ENCODE measurements at places on chromosomes 4 and X.

GRCh38 chrX:29196501-29196900, 609.3 kb downstream of the IL1RAPL1 start:
- DNase-seq: no peak

- no peak for DNase-seq
Measured at GRCh38 chr4:37922328-37922727, 31.4 kb downstream of the TBC1D1 start.

GRCh38 chr4:11529625-11530201, 101.0 kb upstream of the HS3ST1 start:
- no peak for DNase-seq

DNA sequence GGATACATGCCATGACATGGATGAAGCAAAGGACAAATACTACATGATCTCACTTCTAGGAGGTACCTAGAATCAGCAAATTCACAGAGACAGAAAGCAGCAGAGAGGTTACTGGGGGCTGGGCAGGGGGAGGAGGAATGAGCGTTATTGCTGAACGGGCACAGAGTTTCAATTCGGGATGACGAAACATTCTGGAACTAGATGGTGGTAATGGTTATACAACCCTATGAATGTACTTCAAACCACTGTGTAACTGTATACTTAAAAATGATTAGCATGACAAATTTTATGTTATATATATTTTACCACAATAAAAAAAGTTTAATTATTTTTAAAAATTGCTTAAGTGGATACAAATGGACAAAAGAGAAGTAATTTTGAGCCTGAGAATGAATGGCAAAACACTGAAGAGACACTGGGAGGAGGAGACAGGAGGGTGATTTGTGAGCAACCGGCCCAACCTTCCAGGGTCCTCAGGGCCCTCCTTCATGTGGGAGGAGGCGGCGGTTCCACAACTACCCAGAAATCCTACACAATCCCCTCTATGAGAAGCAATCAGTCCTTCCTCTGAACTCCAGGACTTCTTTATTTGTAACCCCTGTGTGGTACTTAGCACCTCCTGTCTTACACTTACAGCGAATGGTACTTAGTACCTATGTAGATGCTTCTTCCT, 14.1 kb downstream of the ACSL1 start:
- no peak for DNase-seq

DNA sequence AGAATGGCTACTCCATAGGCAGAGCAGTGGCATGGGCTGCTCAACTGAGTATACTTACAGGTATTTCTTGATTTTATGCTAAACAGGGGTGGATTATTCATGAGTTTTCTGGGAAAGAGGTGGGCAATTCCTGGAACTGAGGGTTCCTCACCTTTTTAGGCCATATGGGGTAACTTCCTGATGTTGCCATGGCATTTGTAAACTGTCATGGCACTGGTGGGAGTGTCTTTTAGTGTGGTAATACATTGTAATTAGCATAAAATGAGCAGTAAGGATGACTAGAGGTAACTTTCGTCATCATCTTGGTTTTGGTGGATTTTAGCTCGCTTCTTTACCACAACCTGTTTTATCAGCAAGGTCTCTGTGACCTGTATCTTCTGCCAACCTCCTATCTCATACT, 48.2 kb upstream of the HPSE start:
- no peak for DNase-seq

DNA sequence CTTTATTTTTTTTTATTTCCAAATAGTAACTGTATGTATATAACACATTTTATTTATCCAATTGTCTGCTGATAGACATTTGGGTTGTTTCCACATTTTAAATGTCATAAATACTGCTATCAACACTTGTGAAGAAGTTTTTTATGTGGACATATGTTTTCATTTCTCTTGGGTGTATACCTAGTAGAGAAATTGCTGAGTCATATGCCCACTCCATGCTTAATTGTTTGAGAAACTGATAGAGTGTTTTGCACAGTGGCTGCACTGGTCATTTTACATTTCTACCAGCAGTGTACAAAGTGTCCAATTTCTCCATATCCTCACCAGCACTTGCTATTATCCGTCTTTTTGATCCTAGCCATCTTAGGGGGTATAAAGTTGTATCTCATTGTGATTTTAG, 567.8 kb downstream of the GBA3 start:
- no peak for DNase-seq

DNA sequence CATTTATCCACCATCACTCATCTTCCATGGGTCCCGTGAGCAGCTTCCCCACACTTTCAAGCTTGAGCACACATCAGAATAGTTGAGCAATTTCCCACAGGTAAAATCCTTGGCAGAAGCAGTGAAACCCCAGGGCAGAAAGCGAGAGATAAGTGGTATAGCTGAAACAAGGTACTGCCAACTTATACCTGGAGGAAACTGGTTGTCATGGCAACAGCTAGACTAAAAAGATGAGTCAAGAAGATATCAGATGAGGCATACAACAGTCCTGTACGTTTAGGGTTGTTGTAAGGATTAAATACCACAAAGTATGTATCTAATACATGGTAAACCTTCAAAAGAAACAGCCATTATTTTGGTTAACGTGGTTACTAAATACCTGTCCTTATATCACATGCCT, 66.9 kb upstream of the PHOX2B start:
- no peak for DNase-seq

- no peak for DNase-seq
Measured at GRCh38 chrX:115177932-115178331, 11.3 kb upstream of the RBMXL3 start.

DNA sequence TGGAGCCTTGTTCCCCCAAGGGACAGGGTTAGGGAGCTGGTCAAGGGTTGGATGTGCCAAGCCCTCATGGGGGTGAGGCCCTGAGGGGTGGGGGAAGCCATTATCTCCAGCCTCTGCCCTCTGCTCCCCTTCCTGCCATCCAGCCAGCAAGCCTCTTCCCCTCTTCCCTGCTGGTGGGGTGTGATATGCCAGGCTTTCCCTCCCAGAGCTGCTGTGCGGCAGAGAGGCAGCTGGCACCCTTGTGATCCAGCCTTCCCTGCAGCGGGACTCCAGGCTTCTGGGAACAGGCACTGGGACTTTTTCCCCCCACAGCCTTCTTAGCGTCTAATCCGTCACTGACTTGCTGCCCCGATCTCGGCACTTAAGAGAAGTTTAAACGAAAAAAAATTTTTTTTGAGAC, 6.3 kb downstream of the SSR4 start:
- DNase-seq: no peak

DNA sequence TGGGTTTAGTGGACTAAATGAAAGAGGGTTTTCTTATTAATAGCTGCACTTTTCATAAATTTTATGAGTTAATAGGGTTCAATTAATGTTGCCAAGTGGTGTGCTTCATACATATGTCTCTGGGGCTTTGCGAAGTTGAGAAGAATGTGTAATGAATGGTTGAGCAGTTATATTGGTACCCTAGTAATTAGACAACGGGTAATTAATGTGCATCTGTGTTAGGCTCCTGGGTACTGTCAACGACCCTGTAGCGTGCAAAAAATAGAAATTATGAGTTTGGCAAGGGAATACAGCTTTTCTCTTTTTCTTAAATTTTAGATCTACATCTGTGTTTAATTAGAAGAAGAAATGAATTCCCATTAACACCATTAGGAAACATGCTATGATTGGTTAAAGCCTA, 1027.7 kb downstream of the ARAP2 start:
- DNase-seq: no peak

- DNase-seq: no peak
Measured at GRCh38 chr4:126687655-126688358, 945.0 kb upstream of the INTU start.

GRCh38 chrX:103124284-103124683, 31.3 kb upstream of the NXF3 start:
- no peak for DNase-seq

GRCh38 chrX:150906694-150907093, 8.2 kb upstream of the CD99L2 start:
- no peak for DNase-seq

GRCh38 chr4:62130230-62130629, 930.1 kb downstream of the ADGRL3 start:
- peak; percentile 5 for DNase-seq

DNA sequence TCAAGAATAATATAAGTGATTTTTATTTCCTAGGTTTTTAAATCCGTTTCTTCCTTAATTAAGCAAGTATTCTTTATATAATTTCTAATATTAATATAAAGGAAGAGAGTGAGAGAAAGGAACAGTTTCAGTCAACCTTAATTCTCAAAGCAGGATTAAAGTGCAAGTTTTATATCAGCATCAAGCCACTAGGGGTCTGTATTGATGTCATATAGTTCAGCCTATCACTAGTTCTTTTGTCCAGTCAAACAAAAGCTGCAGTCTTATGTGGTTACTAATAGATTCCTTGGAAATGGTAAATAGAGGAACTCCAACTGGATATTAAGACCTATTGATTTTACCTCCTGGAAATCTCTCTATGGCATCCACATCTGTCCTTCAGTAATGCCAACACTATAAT, 82.0 kb downstream of the NAP1L3 start:
- DNase-seq: no peak

DNA sequence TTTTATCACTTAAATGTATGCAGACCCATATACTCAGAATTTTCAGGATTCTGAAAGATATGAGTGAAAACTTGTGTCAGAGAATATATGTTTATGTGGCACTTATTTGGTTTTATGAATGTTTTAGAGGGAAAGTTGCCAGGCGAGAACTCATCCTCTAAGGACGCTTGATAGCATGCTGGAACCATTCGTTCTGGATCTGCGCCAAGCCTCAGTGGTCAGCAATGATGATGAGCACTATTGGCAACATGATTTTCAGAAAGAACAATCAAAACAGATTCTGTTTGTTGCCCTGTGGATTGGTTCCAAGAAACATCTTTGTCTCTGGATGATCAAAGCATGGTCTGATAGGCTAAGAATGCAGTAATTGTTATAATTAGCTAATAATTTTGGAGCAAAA, 32.1 kb upstream of the RAPGEF2 start:
- no peak for DNase-seq

DNA sequence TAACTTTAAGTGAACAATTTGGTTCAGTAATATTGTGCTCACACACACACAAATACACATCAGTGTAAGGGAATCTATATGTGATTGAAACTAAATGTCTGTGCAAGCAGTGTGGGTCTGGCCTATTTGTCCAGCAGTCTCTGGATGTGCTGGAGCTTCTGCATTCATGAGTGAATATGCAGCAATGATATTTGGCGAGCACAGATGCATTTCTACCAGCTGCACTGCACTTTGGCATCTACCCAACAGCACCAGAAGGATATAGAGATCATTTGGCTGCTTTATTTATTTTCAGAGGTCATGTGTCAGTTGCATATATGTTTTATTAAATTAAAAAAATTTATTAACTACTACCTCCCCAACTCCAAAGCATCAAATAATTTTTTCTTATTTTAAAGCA, 613.4 kb upstream of the NR3C2 start:
- DNase-seq: no peak

DNA sequence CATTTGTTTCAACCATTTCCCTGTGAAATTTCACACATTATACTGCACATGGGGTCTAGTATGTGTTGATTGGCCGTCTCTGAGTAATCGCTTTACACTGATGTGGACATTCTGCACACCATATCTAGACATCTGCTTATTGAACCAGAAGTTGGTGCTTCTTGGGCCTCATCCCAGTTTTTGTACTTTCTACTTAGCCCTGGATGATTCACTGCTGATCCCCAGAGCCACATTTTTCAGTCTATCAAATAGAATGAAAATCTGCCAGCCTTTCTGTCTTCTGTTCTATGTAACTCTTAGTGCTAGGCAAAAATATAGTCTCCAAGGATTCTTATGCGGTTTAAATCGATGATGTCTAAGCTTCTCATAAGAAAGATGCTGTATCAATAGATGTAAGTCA, 40.5 kb upstream of the RELL1 start:
- DNase-seq: no peak

GRCh38 chr4:122047456-122048425, 95.9 kb upstream of the TRPC3 start:
- no peak for DNase-seq

- DNase-seq: no peak
Measured at GRCh38 chr4:120821029-120821428, 101.5 kb downstream of the PRDM5 start.

DNA sequence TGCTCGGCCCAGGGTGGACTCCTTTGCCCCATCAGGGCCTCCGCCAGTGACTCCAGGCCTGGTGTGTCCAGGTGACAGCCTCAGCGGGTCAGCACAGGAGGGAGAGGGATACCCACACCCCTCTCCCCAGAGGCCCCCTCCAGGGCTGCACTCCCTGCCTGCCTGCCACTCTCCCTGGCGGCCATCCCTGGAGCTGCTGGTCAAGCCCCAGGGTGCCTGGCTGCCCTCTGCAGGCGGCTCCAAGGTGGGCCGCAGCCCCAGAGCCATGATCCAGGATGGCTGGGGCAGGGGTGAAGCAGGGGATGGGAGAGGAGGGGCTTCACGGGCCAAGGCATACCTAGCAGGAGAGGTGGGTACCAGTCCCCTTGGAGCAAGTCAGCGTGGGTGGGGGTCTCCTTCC, 3.8 kb downstream of the FGFRL1 start:
- no peak for DNase-seq

- DNase-seq: no peak
Measured at GRCh38 chr4:113405874-113406722, 355.4 kb downstream of the CAMK2D start.

GRCh38 chrX:23575281-23575680, 92.0 kb upstream of the PRDX4 start:
- no peak for DNase-seq

DNA sequence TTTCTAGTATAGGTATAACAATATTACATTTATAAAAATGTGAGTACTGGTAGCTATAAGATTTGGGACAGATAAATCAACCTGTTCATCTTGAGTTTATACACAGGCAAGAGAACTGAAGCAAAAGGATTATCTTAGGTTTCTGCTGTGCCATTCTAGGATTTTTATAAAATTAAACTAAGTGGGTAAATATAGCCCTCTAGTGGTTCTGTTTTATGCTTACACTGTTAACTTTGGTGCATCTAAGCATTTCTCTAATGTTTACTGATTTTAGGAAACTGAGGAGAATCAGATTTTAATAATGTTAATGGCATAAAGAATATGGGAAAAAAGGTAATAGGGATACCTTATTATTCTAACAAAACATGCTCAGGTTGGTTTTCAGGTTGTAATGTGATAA, 1.1 kb upstream of the RRH start:
- DNase-seq: no peak

DNA sequence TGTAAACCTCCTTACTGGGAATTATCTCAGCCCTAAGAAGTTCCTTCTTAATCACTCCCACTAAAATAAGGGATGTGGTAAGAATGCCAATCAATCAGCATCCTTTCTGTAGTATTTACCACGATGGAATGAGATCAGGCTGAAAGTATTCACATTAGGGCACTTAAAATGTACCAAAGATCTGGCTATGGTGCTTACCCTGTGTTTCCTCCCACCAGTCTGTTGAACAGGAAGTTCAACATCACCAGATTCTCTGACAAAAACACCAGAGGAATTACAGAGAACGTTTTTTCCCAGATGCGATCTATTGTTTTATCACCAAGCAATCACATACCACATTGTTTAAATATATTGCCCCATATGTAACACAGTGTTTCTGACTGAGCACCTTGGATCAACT, 2.1 kb upstream of the CLCN3 start:
- no peak for DNase-seq

- no peak for DNase-seq
Measured at GRCh38 chrX:3256868-3257267, 89.6 kb downstream of the MXRA5 start.

- no peak for DNase-seq
Measured at GRCh38 chrX:70878902-70879301, 29.6 kb downstream of the TEX11 start.

- peak; percentile 45 for DNase-seq
Measured at GRCh38 chr4:145234091-145234706, 53.8 kb upstream of the OTUD4 start.
